ENCODE measurements at places on chromosomes 1 and 21. TPM values are rescaled to one million over a fixed set of nuclear protein-coding genes. Genes with fewer than 3 reads are reported as not detected.
A peak's percentile ranks its signal among the peaks of the same experiment; 100 is the strongest.

GRCh38 chr1:209072481-209072880 is 511.0 kb upstream of the CAMK1G start:
- no peak for DNase-seq

DNA sequence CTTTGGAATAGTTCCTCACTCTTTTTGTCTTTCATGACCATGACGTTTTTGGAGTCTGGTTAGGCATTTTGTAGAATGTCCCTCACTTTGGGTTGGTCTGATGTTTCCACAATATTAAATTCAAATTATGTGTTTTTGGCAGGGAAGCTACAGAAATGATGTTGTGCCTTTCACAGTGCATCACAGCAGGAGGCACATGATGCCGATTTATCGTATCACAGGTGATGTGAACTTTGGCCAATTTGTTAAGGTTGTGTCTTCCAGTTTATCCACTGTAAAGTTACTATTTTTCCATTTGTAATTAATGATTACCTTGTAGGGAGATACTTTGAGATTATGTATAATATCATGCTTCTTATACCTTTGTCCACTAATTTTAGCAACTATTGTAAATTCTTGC is 114.3 kb downstream of the FGGY start:
- DNase-seq = no peak

DNA sequence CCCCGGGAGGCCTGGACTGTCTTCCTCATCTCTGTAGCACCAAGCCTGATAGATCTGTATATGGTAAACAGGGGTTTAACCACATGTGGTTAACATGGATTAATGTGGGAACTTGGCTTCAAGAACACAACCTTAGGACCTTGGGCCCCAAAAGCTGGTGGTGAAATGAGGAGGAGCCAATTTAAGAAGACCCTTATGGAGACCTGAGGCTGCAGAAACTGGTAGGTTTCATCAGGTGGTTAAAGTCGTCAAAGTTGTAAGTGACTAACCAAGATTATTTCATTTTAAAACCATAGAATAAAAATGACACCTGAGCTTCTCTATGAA is 14.0 kb downstream of the THEMIS2 start:
- no peak for DNase-seq

DNA sequence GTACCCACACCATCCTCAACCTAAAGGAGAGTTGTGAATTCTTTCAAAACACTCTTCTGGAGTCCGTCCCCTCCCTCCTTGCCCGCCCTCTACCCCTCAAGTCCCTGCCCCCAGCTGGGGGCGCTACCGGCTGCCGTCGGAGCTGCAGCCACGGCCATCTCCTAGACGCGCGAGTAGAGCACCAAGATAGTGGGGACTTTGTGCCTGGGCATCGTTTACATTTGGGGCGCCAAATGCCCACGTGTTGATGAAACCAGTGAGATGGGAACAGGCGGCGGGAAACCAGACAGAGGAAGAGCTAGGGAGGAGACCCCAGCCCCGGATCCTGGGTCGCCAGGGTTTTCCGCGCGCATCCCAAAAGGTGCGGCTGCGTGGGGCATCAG is 638 bp upstream of the OLIG2 start:
- no peak for DNase-seq

Gene SHE
- total RNA-seq = 16.5 TPM

- no peak for DNase-seq
Measured at GRCh38 chr1:205948039-205948438, 4.8 kb upstream of the SLC26A9 start.

Gene MT1HL1
- total RNA-seq = not detected

Gene PTPRF
- 2.1 TPM for total RNA-seq

GRCh38 chr1:53715478-53715877 is 23.5 kb downstream of the GLIS1 start:
- DNase-seq = no peak

DNA sequence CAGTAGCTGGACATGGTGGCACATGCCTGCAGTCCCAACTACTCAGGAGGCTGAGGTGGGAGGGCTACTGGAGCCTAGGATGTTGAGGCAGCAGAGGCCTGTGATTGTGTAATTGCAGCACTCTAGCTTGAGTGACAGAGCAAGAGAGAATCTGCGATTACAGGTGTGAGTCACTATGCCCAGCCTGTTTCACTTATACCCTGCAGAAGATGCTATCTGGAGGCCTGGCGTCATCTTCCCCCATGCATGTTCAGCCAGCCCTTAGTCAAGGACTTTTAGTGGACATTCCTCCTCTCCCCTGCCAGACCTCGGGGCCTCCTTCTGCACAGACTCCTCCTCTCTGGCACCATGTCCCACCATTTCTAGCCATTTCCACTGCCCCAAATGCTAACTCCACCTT is 36.3 kb upstream of the RCC2 start:
- DNase-seq = no peak

GRCh38 chr1:47696737-47697441 is 259.0 kb downstream of the FOXD2 start:
- DNase-seq = no peak

DNA sequence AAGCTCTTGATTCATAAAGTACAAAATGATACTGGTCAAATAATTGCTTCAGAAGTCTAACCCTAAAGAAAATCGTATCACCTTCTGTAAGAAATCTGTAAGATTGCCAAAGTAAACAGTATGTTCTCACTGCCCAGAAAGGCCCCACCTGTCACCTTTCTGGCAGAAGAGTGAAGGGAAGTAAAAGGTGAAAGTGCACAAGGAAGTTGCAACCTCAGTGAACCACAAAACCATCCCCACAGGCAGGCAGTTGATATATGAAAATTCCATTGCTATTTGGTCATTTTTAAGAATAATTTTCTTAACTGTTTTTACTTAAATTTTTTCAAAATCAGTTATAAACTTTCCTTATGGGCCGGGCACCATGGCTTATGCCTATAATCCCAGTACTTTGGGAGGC is 48.5 kb upstream of the FBXO28 start:
- DNase-seq = no peak

GRCh38 chr1:171739656-171740055 is 2.2 kb downstream of the VAMP4 start:
- no peak for DNase-seq

DNA sequence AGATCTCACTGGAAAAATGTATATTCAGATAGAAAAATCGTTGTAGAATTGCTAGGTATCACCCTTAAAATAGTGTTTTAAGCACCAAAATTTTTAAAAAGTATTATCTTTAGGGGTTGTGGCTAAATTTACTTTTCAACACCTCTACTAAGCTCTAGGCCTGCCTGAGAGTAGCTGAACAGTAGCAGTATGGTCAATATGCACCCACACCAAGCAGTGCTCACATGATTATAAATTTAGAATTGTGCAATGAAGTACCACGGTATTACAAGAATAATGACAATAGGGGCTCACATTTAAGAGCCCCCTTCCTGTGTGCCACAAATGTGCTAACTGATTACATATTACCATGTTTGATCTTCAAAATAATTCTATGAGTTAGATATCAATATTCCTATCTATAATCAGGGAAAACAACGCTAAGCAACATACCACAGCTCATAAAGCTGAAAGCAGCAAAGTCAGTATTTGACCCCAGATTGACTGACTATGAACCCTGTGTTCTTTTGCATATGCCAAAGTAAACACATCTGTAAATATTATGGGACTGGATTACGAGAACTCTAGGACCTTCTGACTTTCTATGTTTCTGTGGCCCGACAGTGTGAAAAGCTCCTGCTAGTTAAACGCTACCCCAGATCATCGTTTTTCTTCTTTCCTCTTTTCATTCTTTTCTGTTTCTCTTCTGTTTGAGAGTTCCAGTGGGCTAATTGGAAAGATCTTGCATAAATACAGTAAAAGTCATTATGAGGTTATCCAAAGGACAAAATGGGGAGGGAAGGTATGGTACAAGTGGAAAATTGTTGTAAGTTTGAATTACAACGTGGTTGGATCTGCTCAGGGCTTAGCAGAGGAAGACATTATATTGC is 201.1 kb upstream of the C1orf87 start:
- DNase-seq = no peak

Gene KCND3
- 15.3 TPM for total RNA-seq

- DNase-seq = no peak
Measured at GRCh38 chr1:36107394-36107793, 17.6 kb downstream of the COL8A2 start.

GRCh38 chr1:112196731-112197130 is 199.3 kb upstream of the CTTNBP2NL start:
- DNase-seq = no peak

- no peak for DNase-seq
Measured at GRCh38 chr1:66154394-66154793, 361.7 kb downstream of the PDE4B start.

DNA sequence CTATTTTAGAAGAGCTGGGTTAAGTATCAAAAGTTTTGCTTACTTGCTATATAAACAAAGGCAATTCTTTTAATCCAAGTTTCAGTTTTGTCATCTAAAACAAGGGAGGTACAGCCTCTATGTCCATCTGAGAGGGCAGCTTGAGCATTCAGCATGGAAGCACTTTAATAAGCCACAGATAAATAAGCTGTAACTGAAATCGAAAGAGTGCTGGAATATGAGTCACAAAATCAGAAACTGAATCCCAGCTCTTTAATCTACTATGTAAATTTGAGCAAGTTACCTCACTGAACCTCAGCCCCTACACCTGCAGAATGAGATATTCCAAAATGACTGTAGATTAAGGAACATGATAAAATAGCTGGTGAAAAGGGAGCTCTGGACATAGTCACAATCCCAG is 80.0 kb upstream of the HP1BP3 start:
- DNase-seq = no peak

DNA sequence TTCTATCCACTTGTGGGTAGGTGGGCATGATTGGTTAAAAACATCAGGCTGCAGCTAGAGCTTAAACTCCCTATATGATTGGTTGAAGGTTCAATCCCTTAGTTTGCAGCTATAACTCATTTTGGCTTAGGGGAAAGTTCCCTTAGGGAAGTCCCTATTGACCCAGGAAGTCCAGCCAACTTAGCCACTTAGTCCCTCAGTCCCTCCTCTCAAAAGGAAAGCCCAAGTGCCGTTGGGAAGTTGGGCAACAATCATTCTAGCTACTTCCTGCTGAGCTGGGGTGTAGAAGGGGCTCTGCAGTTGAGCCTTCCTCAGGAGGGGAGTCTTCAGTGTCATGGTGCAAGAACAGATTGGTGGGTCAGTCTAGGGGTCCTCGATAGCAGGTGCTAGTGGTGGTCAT is 12.2 kb downstream of the MSTO1 start:
- DNase-seq = no peak

GRCh38 chr1:226369110-226369509 is 38.8 kb downstream of the PARP1 start:
- no peak for DNase-seq

DNA sequence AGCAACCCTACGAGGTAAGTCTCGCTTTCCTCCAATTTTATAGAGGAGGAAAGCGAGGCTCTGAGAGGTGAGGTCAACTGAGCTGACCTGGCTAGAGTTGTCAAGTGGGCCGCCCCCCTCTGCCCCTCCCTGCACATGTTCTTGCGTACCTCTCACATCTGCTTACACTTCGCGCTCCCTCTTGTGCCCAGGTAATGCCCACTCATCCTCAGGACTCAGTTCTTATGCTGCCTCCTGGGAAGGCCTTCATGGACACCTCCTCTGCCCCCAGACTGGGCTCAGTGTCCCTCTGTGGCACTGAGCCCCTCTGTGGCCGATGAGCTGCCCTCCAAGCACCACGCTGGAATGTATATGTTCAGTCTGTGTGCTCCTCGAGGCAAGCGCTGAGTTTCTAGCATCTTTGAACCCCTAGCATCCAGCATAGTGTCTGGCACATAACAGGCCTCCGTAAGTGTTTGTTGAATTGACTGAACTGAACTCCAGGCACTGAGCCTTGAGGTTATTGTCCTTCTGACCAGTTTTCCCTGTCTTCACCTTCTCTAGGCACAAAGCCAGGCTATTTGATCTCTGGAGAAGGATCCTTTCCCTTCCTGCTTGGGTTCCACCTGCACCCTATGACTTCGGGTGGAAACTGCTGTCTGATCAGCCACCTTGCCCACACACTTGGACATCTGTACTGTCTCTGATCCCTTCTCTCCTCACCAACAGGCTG is 13.5 kb downstream of the MOV10 start:
- DNase-seq = no peak

DNA sequence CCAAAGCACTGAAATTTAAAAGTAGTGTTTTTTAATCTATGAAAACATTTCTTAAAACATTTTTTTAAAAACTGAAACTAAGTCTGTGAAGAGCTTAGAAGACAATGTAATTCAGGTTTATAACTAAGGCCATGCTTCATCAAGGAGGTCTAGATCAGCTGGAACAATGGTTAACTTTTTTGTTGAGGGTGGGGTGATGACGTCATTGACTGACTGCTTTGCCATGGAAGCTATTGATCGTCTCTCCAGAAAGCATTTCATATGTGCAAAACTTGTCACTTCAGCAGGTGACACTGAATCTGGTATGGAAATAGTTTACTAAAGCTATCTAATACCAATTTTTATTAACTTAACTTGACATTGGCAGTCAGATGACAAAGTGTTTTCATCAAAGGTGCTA is 21.0 kb downstream of the RAVER2 start:
- no peak for DNase-seq

DNA sequence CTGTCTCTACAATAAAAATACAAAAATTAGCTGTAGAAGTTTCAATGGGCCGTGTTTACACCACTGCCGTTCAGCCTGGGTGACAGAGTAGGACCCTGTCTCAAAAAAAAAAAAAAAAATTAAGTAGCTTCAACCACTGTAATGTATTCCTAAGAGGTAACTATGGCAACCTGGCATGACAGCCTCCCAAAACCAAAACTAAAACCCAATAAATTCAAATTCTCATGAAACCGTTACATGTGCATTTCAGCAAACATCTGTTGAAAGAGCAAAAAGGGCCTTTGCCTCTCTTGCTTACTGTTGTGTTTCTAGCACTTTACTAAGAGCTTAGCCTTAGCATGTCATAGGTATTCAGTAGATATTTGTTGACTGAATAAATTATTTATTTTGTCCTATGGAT is 33.5 kb downstream of the ODR4 start:
- no peak for DNase-seq

GRCh38 chr21:46124083-46124925 is 26.4 kb downstream of the COL6A2 start:
- DNase-seq = peak; percentile 2

GRCh38 chr1:158227904-158228623 is 26.2 kb upstream of the CD1A start:
- DNase-seq = no peak

GRCh38 chr21:44263221-44263760 is 1.6 kb upstream of the DNMT3L start:
- peak; percentile 39 for DNase-seq

- DNase-seq = peak; percentile 69
Measured at GRCh38 chr1:246492611-246493245, 14.4 kb downstream of the SMYD3 start.

GRCh38 chr1:213138892-213139291 is 87.9 kb downstream of the RPS6KC1 start:
- no peak for DNase-seq

Gene FAM43B
- total RNA-seq = 2.9 TPM
